Naive thymus-derived CD4-positive, alpha-beta T cell (primary cell): ENCODE measurements at places on chromosomes 13 and 19.

- H3K4me3 ChIP-seq, result no peak overlapping the region
- no peaks in the 10 kb centered on the region for H3K36me3 ChIP-seq
- no peaks in the 10 kb centered on the region for H3K27me3 ChIP-seq
- no peak overlapping the region for H3K27ac ChIP-seq
- H3K4me1 ChIP-seq, result no peaks in the 10 kb centered on the region
Observed at GRCh38 chr13:49052813-49053212, 77.1 kb downstream of the FNDC3A start.

DNA sequence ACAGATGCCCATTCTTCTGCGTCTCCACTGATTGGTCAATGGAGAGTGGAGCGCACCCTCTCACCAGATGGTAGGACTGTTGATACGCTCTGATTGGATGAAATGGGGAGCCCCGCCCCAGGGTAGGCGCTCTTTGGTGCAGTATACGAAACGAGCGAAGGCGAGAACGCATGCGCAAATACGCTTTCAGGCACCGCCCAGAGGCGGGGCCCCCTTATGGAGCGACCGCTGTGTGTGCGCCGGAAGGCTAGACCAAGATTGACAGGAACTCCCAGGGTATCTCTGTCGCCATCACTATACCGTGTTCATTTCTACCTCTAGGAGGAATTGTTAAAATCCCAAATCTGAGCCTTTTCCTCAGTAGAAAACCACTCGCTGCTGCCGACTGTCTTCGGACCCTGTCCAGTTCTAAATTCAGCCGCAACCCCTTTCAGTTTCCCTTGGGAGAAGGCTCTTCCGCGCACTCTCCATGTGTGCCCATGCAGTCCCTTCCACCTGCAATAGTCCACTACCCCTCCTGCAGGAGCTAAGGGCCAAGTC is 720 bp upstream of the HNRNPL start:
- peaks cover 18% of the 10 kb centered on the region for H3K36me3 ChIP-seq
- DNase-seq, result peak; percentile 91
- H3K27me3 ChIP-seq, result no peaks in the 10 kb centered on the region
- peaks cover 37% of the 10 kb centered on the region for H3K4me1 ChIP-seq
- peak overlapping the region; percentile 95 for H3K27ac ChIP-seq

- no peak for DNase-seq
- peaks cover 6% of the 10 kb centered on the region for H3K4me1 ChIP-seq
- H3K4me3 ChIP-seq, result no peak overlapping the region
- no peaks in the 10 kb centered on the region for H3K27me3 ChIP-seq
Observed at GRCh38 chr19:44925114-44925891, 10.9 kb downstream of the APOC1 start.

DNA sequence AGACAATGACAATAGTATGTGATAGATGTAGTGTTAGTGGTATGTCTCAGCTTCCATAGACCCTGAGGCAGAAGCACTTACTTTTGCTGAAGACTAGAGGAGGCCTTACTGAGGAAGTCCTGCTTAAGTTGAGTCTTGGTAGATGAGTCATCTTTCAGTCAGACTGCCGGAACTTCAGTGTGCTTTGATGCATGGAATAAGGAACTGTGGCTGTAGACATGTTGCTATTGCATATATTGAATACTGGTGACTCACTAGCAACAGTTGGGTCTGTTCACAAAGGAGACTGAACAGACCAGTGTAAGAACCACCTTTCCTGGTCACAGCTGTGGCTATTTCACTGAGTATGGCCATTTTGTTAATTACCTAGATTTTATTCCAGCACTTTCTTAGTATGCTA is 1000.6 kb downstream of the OLFM4 start:
- no peak overlapping the region for H3K4me3 ChIP-seq
- no peak overlapping the region for H3K27ac ChIP-seq
- no peak for DNase-seq
- H3K36me3 ChIP-seq, result no peaks in the 10 kb centered on the region
- H3K4me1 ChIP-seq, result no peaks in the 10 kb centered on the region

DNA sequence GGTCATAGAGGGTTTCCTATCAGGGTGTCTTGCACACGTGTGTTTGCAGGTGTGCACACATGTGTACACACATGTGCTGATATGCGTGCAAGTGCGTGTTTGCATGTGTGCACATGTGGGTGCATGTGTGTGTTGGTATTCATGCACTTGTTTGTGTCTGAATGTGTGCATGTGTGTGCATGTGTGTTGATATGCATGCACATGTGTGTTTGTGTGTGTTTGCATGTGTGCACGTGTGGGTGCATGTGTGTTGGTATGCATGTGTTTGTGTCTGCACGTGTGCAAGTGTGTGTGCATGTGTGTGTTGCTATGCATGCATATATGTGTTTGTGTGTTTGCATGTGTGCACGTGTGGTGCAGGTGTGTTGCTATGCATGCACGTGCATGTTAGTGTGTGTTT is 150.5 kb downstream of the SOX1 start:
- no peaks in the 10 kb centered on the region for H3K36me3 ChIP-seq
- no peak overlapping the region for H3K4me3 ChIP-seq
- H3K27me3 ChIP-seq, result no peaks in the 10 kb centered on the region
- H3K27ac ChIP-seq, result no peak overlapping the region
- H3K4me1 ChIP-seq, result no peaks in the 10 kb centered on the region
- no peak for DNase-seq

DNA sequence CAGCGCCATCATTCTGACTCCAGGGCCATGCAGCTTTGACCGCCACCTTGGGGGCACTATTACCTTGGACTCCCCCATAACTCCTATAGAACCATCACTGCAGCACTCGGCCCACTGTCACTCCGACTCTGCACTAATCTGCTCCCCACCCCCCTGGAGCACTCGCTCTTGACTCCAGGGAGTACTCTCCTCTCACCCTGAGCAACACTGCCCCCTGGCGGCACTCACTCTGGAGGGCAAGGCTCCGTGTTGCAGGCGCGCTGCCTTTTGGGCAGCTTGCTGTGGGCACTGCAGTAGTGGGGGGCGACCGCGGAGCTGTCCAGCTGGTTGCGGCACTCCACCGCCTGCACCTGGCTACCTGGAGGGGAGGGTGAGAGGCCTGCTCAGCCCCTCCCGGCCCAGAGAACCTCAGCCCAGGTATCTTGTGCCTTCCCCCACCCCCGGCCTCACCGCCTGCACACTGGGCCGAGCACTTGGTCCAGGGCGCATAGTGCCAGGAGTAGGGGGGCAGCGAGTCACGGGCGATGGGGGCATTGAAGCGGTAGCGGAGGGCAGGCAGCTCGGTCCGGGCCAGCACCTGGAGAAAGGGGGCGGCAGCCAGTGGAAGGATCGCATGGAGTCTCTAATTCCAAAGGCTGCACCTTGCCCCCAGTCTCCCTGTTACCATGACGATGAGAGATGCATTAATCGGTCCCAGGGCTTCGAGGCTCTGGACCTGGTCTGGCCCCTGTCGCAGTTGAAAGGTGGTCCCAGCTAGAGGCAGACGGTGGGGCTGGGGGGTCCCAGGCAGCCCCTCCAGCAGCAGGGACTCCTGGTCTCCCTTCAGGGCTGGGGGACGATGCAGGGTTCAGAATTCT is 8.9 kb upstream of the MYO1F start:
- no peak overlapping the region for H3K4me3 ChIP-seq
- no peak overlapping the region for H3K27ac ChIP-seq
- no peaks in the 10 kb centered on the region for H3K36me3 ChIP-seq
- H3K27me3 ChIP-seq, result no peaks in the 10 kb centered on the region

DNA sequence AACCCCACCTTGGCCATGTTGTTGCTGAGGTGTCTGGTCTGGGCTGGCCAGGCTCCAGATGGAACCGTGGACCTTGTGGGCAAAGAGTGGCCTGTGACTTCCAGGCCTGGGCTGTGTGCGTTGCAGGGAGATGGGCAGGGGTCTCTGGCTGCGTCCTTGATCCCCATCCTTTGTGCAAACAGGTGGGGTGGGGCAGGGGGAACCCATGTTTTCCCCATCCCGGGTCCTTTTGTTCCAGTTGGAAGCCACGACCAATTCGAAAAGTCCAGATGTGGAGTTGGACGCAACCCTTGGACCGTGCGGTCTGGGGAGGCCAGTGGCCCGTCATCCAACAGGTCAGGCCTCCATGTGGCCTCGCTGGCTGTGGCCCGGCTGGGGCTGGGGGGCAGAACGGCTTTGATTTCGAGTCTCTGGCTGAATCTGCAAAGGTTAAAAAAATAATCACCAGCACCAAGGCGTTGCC is 13.1 kb upstream of the COMP start:
- DNase-seq, result no peak
- H3K27me3 ChIP-seq, result no peaks in the 10 kb centered on the region
- no peaks in the 10 kb centered on the region for H3K4me1 ChIP-seq
- no peaks in the 10 kb centered on the region for H3K36me3 ChIP-seq
- H3K4me3 ChIP-seq, result no peak overlapping the region

DNA sequence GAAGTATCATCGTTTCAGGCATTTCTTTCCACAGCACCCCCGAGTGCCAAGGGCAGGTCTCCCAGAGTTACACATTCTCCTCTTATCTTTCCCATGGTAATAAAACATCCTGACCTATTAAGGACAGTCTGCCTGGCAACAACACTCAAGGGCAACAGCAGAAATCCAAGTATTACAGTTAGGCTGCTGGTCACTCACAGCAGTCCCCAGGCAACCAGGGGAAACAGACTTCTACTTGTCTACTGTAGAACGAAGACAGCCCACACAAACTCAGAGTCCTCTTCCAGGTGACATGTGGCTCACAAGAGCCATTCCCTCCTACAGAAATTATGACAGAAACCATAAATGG is 24.3 kb downstream of the RCBTB1 start:
- H3K4me1 ChIP-seq, result no peaks in the 10 kb centered on the region
- H3K27me3 ChIP-seq, result no peaks in the 10 kb centered on the region
- no peak overlapping the region for H3K27ac ChIP-seq
- no peak for DNase-seq
- no peak overlapping the region for H3K4me3 ChIP-seq
- peaks cover 35% of the 10 kb centered on the region for H3K36me3 ChIP-seq
